GOT3 (cell line): ENCODE measurements at places on chromosomes 4 and X.
A peak's percentile ranks its signal among the peaks of the same experiment; 100 is the strongest.

- peak; percentile 2 for DNase-seq
Measured at GRCh38 chrX:23434356-23434884, 99.8 kb downstream of the PTCHD1 start.

GRCh38 chr4:90486346-90486745 is 359.2 kb downstream of the CCSER1 start:
- DNase-seq, result no peak

- no peak for DNase-seq
Measured at GRCh38 chr4:55598641-55599040, 6.6 kb upstream of the PDCL2 start.

DNA sequence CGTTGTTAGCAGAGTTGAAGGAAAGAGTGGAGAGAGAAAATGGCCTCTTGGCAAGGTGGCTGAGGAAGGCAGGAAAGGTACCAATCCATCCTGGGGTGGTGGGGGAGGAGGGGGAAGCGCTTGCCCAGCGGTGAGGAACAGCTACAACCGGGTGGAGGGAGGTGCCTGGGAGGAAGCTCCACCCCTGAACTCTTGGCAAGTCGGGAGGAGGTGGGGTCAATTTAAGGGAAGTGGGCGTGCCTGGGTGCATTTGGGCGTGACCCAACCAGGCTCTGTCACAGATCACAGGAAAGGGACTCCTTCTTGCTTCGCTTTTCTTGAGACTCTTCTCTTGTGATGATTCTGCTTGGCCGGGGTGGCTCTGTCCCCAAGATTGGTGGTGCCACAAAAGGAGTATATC is 41.7 kb downstream of the BCORL1 start:
- no peak for DNase-seq

- no peak for DNase-seq
Measured at GRCh38 chrX:49930039-49930438, 7.6 kb downstream of the CLCN5 start.

- DNase-seq, result no peak
Measured at GRCh38 chr4:185599553-185600243, 64.4 kb upstream of the PDLIM3 start.

DNA sequence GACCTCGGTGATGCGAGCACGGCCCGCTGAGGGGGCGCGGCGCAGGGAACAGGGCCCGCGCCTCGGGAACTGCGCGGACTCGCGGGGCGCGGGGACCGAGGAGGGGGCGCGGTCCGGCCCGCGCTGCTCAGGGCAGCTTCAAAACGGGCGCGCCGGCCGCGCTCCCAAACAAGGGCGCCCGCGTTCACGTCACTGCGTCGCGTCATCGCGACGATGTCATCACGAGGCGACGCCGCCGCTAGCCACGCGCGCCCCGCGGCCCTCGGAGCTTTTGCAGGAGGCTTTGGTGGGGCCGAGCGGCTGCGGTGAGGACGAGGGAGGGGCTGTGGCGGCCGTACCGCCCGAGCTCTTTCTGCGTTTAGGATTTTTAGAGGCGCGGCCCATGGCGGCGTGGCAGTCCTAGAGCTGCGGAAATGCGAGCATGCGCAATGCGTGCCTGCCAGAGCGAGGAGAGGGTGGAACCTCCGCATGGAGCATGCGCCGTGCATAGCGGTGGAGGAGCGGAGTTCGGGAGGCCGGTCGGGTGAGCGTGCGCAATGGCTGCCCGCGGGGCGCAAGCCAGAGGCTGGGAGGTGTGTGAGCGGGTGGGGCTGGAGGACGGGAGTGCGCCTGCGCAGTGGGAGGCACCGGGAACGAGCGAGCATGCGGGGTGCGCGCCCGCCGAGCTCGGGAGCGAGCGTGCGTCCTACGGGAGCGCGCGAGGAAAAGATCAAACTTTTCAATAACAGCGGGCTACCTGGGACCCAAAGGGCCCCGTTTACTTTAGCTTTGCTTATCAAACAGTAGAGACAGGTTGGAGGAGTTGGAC is at the start of gene PPP2R3B:
Gene PPP2R3B, minus strand, starts transcription at position 140 of the 808 bp plus-strand sequence. CDS start 216 bp downstream, outside the sequence.
- no peak for DNase-seq

DNA sequence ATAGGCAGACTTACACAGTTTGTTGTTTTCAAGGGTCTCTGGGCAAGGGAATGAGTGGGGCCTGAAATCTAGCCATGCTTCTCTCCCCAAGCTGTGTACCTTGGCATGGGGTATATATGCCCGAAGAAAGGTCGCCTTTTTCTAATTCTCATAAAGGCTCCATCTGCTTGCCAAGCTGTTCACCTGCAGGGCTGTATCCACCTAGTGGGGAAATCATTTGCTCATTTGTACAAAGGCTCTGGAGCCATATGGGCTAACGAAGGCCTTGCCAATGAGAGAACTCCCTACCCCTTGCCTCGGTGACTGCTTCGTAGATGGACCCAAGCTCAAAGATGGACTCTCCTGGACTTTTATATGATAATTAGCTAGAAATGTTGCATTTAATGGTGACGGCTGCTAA is 1097.0 kb downstream of the PDHA2 start:
- DNase-seq, result no peak

GRCh38 chr4:24923002-24923401 is 10.2 kb upstream of the CCDC149 start:
- no peak for DNase-seq

- no peak for DNase-seq
Measured at GRCh38 chr4:10117359-10118047, 904 bp upstream of the WDR1 start.

GRCh38 chr4:17356926-17357325 is 155.0 kb downstream of the QDPR start:
- no peak for DNase-seq

- DNase-seq, result no peak
Measured at GRCh38 chr4:187019896-187020295, 296.2 kb upstream of the FAT1 start.

- DNase-seq, result no peak
Measured at GRCh38 chrX:41478381-41478911, 31.3 kb downstream of the NYX start.

GRCh38 chr4:112739442-112739841 is 102.5 kb downstream of the LARP7 start:
- DNase-seq, result no peak

DNA sequence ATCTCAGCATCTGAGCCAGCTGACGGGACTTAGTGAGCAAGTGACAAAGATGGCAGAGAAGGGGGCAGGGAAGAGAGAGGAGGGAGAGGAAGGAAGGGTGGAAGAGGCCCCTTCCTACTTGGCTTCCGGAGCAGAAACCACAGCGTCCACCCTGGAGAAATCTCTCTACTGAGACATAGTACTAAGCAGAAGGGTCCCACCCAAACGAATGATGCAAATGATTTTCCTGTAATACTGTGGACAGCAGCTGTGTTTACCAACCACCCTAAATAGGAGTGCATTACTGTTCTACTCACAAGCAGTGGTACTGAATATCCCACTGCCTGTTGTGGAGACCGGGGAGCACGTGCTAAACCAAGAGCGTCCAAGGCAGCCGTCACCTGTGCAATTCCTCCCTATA is 29.4 kb downstream of the DTHD1 start:
- no peak for DNase-seq

- no peak for DNase-seq
Measured at GRCh38 chr4:152508386-152508785, 27.5 kb downstream of the FBXW7 start.

DNA sequence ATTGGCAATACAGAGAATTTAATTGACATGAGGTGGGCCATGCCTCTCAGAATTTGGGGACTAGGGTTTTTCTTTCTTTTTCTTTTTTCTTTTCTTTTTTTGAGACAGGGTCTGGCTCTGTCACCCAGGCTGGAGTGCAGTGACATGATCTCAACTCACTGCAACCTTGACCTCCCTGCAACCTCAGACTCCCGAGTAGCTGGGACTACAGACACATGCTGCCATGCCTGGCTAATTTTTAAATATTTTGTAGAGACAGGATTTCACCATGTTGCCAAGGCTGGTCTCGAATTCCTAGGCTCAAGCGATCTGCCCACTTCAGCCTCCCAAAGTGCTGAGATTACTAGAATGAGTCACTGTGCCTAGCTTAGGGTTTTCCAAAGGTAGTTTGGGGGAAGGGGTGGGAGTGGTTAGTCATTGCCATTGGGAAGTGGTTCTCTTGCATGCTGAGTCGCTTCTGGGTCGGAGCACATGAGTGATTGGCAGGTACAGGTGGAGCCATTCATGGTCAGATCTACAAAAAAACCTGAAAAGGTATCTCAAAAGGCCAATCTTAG is 54.5 kb downstream of the MID2 start:
- DNase-seq, result no peak

GRCh38 chrX:134949271-134949670 is 41.5 kb upstream of the SMIM10 start:
- no peak for DNase-seq
